T-helper 1 cell (primary cell): ENCODE measurements at places on chromosomes 12 and 14.

DNA sequence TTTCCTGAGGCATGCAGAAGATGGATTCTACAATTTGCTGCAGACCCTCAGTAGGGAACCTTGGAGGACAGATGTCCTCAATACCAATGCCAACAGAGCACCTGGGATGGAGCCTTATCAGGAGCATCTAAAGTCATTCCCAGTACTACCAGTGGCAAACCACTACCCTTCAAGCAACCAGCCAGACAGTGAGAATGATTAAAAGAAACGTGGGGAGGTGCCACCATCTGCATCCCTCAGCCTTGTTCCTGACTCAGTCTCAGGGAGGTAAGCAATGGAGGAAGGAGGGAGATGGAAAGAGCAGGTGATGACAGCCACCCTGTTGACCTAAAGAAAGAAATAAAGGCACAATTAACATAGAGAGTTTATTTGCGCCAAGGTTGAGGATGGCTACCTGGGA is 175.2 kb upstream of the GRIN2B start:
- no peak for DNase-seq

DNA sequence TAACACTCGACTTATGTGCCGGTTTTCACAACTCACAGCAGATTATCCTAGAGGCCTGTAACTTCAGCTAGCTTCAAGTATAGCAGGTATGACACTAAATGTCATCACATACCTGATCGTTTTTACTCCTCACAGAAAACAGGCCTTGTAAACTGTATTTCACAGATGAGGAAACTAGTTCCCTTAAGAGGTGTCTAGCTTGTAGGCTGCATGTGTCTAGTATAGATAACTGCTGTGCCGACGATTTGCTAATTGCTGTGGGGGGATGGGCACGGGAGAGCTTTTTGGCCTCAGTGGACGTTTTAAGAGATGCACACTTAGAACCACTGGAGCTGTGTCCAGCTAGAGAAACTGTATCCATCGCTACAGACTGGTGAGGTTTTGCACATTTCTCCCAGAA is 78.8 kb downstream of the PAPOLA start:
- DNase-seq, result no peak

GRCh38 chr12:113649256-113649830 is 177.7 kb upstream of the LHX5 start:
- DNase-seq, result no peak

GRCh38 chr12:57479376-57480115 is at the start of gene ARHGAP9:
Gene ARHGAP9 (minus strand): TSS chr12:57479866. CDS start chr12:57479406, 460 bp downstream.
- no peak for DNase-seq

DNA sequence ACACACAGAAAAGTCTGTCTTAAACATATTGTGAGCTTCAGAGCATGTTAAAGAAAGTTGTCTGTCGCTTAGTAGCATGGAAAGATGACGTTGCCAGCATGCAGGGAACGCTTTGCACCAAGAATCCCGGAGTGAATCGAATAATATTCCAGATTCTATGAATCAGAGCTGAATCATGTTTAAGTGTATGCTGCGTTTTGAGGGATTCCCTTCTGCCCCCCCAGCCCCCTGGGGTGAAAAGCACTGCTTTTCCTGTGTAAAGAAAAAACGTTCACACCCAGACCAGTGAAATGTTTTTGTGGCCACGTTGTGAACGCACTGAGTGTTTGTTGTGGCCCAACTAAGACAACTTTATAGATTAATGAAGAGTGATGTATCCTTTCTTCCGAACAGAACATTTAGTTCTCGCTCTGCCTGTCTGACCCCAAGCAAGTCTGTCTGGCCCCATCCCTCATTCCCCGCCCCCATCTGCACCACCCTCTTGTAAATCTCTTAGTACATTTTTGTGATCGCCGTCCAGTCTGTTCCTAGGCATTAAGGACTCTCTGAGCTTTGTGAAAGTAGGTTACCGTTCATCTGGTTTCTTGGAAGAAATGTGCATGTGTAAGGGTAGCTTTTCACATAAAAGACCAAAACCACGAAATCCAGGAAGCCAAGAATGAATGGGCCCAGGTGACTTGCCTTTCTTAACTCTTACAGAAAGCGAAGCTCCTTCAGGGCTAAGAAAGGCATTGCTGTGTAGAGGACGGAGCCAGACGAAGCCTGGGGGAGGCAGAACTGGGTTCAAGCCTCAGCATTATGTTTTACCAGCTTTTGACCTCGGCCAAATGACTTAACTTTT is 103.0 kb downstream of the SAMD4A start:
- DNase-seq, result peak; percentile 87

- no peak for DNase-seq
Observed at GRCh38 chr14:83006121-83006670, 1472.5 kb upstream of the SEL1L start.

DNA sequence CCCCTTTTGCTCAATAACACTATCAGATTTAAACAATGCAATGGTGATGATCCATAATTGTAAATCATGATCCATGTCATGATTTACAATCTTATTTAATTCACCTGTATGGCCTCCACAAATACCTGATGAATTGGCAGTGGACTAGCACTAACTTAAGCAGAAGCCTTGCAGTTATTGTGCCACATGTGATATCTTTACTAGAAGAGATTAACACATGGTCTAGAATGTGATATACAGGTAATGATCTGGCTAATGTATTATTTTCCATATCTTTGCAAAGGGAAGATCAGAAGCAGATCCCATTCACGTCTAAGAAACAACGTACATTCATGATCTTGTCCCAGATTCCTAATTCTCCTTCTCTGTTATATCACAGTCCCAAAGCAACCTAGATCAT is 66.0 kb downstream of the EGLN3 start:
- DNase-seq, result no peak

DNA sequence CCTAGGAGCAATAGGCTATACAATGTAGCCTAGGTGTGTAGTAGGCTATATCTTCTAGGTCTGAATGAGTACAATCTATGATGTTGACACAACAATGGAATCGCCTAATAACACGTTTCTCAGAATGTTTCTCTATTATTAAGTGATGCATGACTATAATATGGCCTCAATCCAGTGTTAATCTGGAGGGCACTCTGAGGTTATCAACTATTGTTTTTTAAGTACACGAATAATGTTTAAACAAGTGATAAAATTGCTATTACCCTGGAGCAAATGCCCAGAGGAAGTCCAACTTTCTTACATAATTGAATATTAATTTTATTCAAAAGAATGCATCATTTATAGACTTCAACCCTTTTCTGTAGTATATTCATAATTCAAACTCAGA is 16.4 kb upstream of the CNIH1 start:
- DNase-seq, result no peak

DNA sequence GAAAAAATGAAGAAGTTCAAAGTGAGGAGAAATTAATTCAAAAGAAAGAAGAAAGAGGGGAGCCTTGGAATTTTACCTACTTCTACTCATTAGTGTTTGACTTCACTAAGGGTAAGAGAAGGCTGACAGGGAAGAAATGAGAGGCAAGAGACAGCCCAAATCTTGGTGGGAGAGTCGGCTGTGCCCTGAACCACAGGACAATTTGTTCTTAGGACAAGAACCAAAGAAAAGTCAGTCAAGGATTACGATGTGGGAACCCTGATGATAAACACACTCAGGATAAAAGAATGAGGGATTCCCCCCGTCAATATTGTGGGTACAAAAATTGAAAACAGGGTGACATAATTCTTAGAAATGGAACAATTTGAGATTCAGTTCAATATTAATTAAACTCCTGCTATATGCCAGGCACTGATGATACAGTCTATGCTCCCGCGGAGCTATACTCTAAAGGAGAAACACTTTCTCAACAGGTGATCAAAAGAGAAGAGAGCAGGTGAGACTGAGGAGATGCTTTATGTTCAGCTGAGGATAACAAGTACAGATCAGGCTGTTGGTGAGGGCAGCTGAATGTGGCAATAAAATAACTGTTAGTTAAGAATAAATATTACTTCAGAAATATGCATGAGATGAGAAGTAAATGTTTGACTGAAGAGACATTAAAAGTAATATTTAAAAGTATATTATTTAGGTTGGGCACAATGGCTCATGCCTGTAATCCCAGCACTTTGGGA is 175.4 kb downstream of the SLC25A21 start:
- DNase-seq, result no peak

DNA sequence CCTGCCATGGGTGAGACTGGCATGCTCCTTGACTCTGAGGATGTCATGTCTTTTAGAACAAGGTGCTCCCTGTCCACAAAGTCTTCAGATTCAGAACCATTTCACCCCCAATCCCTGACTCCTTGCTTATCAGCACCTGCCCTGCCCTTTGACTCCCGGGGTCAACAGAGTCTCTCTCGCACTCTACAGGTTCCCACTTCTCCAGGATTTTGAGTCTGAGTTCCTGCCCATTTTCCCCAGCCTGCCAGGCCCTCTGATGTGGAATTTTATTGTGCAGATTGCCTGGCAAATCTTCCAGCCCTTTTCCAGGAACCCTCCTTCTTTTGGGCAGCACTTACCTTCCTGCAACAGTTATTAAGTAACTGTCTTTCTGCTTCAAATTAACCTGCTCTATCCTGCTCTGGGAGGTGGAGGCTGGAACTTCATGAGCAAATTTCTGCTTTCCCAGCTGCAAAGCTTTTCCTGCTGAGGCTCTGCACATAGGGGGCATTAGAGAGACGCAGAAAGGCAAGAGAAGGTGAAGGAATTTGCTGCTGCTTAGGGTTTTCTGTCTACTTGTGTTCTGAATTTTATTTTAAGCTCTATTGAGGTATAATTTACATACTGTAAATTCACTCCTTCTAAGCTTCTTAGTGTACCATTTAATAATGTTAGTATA is 259.1 kb downstream of the PCNX1 start:
- no peak for DNase-seq

DNA sequence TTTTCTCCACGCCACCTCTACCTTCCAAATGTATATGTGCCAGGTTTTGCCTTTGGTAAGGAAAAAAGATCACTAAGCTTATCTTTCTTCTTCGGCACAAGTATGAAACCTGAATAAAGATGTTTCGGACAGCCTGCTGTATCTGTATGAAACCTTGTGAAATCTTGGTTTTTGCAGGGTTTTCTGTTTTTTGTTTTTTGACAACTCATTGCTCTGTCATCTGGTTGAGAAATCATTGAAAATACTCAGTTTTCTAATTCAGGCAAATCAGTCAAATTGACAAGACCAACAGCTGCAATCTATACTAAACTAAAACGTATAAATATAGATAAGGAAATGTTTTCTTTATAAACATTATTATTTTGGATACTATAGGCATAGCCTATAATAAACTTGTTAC is 63.1 kb upstream of the FGD4 start:
- DNase-seq, result no peak

DNA sequence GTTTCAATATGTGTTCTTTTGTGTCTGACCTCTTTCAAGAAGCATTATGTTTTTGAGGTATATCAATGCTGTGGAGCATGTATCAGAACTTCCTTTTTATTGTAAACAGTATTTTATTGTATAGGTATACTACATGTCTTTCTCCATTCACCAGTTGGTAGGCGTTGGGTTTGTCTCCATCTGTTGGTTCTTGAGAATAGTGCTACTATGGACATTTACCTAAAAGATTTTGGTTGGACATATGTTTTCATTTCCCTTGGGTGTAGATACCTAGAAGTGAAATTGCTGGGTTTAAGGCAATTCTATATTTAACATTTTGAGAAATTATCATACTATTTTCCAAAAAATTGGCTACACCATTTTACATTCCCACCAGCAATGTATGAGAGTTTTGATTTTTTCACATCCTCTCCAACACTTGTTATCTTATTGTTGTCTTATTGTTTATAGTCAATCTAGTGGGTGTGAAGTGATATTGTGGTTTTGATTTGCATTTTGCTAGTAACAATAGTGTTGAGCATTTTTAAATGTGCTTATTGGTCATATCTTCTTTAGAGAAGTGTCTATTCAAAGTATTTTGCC is 409.2 kb downstream of the IPO8 start:
- DNase-seq, result no peak

GRCh38 chr12:57813111-57813970 is 5.2 kb downstream of the AVIL start:
- no peak for DNase-seq

DNA sequence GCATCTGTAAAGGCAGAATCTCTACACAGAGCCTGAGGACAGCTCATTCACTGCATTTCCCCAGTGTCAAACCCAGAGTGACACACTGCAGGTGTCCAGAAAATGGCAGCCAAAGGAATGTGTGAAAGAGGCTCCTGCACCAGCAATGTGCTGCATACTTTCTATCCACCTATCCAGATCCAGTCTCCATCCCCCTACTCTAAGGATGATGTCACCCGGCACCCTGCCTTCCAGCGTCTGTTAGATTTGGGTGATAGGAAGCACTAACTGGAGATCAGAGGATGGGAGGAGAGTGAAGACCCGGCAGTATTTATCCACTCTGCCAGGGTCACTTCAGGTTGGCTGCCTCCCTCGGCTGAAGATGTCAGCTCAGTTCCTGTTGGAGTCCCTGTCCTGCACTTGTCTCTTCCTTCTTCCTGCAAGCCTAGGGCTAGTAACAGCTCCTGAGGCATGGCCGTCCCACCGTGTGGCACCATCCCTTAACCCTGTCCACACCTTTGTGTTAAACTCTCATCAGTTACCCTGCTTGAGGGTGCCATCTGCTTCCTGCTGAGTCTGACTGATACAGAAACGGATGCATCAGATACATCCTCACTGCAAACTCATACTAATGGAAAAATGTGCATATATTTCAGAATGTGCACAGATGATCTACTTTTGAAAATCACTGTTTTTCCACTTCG is 13.0 kb upstream of the GPR68 start:
- DNase-seq, result no peak

DNA sequence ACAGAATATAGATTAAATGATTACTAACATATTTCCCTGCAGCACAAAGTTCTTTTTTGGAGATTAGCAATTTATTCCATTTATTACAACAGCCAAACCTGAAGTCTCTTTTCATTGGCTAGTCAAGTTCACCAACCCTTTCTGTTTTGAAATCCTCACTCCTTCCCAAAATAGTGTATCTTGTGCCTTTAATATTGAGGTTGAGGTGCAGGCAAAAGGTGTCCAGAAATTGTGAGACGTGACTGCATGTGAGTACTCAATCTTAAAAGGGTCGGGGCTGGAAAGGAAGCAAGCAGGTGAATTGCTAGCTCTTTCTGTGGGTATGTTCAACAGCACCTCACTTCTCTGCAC is 11.1 kb upstream of the FOXN3 start:
- DNase-seq, result no peak

- DNase-seq, result no peak
Observed at GRCh38 chr12:53133722-53134121, 30.4 kb downstream of the SOAT2 start.

GRCh38 chr12:89950421-89950820 is 241.8 kb upstream of the ATP2B1 start:
- no peak for DNase-seq

DNA sequence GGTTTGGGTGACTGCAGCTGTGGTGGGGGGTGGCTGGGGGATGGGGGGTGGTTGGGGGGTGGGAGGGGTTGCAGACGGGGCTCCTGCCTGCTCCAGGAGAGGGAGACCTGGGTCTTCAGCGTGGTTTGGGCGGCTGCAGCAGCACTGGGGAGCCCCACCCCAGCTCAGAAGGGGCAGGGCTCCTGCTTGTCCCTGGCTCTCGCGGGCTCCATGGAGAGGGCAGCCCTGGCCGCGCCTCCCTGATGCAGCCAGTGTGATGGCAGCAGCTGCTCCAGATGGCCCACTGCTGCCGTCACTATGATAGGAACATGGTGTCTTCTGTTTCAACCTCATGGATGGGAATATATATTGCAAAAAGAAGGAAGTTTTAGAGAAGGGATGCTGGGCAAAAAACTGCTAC is 22.9 kb downstream of the TRHDE start:
- no peak for DNase-seq

GRCh38 chr12:32824596-32824995 is 68.9 kb upstream of the YARS2 start:
- no peak for DNase-seq
